Hematopoietic multipotent progenitor cell (in vitro differentiated cells): ENCODE measurements at places on chromosomes 16 and 17.
A peak's percentile ranks its signal among the peaks of the same experiment; 100 is the strongest.

- peak; percentile 36 for DNase-seq
Observed at GRCh38 chr16:56013962-56014552, 138.9 kb upstream of the CES5A start.

DNA sequence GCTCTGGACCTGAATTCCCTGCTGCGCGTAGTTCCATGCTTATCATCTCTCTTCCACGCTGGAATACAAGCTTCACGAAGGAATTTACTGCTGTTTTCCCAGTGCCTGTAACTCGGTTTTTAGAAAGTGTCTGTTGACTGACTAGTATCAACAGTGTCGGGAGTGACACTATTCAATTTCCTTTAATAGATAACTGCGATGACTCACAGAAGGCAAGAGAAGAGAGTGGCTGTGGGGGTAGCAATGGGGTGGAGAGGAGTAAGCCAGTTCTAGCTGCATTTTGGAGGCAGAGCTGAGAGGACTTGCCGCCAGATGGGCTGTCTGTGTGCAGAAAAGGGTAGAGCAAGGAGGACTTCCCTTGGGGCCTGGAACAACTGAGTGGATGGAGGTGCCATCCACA, 25.2 kb downstream of the B4GALNT2 start:
- no peak for DNase-seq

- DNase-seq: no peak
Observed at GRCh38 chr17:51044976-51045375, 75.7 kb downstream of the SPAG9 start.

- no peak for DNase-seq
Observed at GRCh38 chr17:71639865-71640264, 481.0 kb upstream of the SOX9 start.

- DNase-seq: no peak
Observed at GRCh38 chr16:77295896-77296295, 96.7 kb downstream of the SYCE1L start.

DNA sequence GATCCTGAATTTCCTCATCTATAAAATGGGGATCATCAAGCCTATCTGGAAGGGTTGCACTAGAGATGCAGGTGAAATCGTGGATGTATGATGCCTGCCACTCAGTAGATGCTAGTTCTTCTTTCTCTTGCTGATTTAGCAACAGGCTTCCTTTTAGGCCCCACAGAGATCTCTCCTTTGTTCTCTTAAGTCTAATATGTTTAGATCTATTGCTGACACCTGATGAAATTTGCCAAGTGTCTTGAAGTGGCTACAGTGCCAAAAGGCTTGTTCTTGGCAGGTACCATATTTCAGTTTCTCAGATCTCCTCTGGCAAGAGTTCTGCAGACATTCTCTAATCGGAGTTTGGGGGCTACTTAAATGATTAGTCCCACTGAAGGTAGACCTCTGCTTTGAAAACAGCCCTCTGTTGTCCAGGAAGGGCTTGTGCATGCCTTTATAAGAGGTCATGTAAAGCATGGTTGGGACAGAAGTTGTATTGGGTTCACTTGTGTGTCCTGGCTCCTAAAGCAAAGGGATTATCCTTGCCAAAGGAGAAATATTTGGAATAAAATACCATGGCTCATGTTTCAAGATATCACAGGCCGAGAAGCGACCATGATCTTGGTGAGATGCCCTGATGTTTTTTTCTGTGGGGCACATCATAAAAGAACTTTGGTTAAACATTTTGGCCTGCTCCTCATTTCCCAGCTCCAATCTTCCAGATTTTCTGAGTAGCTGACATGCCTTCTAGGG, 234.0 kb downstream of the MSI2 start:
- no peak for DNase-seq

DNA sequence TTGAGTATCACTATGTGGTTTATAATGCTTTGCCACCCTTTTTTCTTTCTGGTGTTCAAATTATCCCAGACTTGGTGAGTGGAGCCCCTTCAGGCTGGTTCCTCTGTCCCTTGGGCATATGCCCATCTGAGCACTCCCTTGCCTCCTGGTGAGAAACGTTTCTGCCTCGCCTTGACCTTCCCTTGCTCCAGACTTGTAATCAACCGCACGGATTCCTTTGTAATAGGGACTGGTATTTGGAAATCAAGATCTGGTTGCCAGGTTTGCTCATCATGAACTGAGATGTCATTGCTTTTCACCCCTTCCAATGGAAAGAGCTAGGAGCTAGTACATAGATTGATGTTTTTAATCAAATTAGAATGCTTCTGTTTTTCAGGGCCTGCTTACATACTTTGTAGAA, 43.7 kb downstream of the SEC14L1 start:
- no peak for DNase-seq

GRCh38 chr17:67716405-67716798, 1.3 kb upstream of the NOL11 start:
- DNase-seq: no peak

GRCh38 chr17:75516619-75517296, 430 bp downstream of the TSEN54 start:
- DNase-seq: no peak

DNA sequence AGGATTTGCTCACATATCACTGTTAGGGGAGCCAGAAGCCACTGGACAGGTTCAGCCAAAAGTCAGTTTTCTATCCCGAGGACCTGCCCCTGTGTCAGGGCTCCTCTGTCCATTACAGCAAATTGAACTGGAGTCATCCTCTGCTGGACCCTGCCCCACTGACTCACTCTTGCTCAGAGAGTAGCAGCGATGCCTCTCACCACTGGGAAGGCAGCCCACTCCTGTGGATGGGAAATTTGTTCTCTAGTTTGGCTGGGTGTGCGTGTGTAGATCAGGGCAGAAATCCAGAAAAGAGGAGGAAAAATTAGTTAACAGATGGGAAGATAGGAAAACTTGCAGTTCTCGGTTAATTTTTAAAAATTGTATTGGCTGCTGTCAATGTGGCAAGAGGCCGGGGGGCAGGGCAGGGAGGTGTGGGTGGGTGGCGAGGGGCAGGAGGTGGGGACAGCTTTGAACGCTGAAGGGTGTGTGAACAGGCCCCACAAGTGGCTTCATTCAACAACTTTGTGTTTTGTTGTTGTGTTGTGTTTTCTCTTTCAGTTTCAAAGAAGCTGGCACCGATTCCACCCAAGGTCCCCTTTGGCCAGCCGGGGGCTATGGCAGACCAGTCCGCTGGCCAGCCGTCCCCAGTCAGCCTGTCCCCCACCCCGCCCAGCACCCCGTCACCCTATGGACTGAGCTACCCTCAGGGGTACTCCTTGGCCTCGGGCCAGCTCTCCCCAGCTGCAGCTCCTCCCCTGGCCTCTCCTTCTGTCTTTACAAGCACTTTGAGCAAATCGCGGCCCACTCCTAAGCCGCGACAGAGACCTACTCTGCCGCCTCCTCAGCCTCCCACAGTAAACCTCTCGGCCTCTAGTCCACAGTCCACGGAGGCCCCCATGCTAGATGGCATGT, 33.6 kb downstream of the ELAC2 start:
- DNase-seq: no peak

DNA sequence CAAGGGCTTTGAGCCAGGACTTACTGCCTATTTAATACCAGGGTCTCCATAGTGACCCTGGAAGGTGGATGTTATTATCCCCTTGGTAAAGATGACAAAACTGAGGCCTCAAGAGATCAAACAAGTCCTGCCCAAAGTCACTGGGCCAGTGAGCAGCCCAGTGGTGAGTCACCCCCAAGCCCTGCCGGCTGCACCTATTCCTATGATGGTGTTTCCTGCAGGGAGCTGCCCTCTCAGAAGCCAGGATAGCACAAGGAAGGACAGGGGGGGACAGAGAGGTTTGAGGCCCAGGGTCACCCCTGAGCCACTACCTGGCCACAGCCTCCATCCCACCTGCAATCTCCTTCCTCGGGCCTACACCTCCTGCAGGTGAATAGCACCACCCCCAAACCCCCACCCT, 90.9 kb downstream of the SDK2 start:
- no peak for DNase-seq

DNA sequence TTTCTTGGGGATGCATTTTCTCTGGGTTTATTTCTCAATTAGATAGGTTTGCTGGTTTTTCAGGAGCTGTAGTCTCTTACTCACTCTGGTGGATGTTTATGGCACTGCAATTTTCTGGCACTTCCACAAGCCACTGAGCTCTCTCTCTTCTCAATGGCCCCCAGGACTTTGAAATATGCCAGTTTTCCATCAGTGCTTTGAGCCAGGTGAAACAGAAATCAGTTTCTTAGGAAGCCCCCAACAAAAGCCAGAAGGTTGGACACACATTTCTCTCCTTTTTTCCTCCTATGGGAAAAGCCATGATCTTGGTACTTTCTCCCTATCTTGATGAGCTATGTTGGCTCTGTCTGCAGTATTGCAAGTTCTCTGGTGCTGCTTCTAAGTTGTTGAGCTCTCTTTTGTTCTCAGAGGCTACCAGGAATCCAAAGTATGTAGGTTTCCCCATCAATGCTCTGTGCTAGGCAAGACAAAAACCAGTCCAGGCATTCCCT, 90.7 kb upstream of the SMIM36 start:
- no peak for DNase-seq

GRCh38 chr17:62897706-62898105, 68.3 kb upstream of the TANC2 start:
- no peak for DNase-seq

DNA sequence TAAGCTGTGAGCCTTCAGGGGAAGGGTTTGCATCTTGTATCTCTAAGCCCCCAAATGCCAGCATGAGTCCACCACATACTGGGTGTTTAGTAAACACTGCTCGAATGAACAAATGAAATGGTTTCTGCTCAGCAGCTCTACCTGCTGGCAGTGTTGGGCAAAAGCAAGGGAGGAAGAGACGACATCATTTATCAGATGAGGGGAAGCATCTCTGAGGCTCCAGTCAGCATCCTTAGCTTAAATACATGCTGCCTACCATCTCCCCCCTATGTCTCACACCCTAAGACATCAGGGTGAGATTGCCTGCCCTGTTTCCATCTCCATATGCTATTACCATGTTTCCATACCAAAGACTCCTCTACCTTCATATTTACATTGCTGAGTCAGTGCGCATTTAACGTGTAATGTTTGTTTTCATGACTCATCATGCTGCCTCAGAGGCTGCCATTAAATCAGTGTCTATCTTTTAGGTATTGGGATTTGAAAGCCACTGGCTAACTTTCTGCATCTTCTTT, 379.8 kb downstream of the UTP18 start:
- DNase-seq: peak; percentile 17

GRCh38 chr16:5965321-5965720, 867.7 kb upstream of the EEF2KMT start:
- no peak for DNase-seq

DNA sequence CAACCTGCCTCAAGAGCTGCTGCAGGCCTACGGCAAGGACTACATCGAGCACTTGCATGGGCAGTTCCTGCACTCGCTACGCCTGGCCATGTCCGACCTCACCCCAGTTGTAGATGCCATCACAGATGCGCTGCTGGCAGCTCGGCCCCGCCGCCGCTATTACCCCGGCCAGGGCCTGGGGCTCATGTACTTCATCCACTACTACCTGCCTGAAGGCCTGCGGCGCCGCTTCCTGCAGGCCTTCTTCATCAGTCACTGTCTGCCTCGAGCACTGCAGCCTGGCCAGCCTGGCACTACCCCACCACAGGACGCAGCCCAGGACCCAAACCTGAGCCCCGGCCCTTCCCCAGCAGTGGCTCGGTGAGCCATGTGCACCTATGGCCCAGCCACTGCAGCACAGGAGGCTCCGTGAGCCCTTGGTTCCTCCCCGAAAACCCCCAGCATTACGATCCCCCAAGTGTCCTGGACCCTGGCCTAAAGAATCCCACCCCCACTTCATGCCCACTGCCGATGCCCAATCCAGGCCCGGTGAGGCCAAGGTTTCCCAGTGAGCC, 5.8 kb downstream of the HSD11B2 start:
- DNase-seq: no peak

GRCh38 chr17:70208080-70208794, 38.9 kb downstream of the KCNJ2 start:
- DNase-seq: no peak

GRCh38 chr17:58688521-58688920, 3.3 kb downstream of the TEX14 start:
- no peak for DNase-seq

DNA sequence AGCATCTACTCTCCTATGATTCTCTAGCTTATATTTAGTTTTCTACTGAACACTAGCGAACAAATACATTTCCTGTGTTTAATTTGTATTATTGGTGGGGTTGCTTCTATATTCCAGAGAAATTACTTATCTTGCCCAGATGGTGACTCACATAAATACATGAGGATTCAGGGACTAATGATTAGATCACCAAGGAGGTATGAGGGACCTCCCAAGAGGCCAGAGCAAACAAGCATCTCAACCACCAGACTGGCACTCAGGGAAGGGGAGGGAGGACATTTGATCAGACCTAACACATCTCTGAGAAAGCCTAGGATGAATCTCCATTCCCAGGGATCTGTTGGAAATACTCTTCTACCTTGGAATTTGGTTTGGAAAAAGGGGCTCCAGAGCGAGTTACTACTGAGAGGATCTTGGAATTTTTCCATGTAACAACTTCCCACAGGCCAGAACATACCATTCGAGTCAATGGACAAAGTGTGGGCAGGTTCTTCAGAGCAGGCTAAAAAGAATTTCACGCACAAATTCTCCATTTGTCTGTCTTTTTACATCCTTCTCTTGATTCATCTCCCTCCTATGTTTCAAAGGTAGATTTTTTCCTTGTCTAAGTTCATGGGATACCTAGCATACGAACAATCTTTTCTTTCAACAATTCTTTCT, 262.6 kb upstream of the MYOCD start:
- no peak for DNase-seq

DNA sequence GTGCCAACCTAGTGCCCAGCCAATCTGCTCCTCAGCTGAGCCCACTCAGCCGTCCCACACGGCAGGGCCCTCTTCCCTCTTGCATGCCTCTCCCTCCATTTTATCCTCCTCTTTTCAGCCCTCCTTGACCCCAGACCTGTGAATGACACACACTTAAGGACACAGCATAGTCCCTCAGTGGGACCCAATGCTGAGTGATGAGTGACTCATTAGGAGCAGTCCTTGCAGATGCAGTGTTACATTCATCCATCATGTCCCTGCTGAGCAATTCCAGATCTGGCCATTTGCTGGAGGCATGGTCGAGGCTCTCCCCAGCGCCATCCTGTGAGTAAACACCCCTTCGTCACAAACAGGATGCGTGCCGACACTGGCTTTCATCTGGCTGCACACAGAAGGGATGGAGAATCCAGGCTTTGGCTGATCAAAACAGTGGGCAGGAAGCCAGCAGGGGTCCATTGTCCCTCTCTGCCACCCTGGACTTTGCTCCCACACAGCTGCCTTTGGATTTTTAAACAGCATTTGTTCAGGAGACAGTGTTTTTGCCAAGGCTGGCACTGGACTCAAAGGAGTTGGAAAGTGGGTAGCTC, 122.6 kb downstream of the AXIN2 start:
- DNase-seq: no peak

- DNase-seq: no peak
Observed at GRCh38 chr17:81365148-81365600, 30.1 kb upstream of the BAHCC1 start.

DNA sequence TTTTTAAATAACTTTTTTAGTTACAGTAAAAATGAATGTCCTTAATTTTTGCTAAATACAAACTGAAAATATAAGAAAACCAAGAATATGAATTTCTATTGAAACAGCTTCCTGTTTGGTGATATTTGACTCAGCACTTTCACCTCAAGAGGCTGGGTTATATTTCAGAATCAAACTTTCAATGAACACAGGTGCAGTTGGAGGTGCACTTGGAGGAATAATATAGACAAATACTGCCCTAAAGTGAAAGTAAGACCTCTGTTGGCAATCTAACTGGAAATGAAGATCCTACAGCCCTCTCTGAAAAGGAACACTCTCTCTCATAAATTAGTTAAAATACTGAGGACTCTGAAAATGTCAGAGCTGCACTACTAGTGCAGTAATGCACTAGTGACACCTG, 106.2 kb downstream of the BRIP1 start:
- DNase-seq: peak; percentile 46

GRCh38 chr17:73641826-73642600, 2.2 kb downstream of the SDK2 start:
- DNase-seq: no peak
